ENCODE measurements at places on chromosomes 7 and 10.

DNA sequence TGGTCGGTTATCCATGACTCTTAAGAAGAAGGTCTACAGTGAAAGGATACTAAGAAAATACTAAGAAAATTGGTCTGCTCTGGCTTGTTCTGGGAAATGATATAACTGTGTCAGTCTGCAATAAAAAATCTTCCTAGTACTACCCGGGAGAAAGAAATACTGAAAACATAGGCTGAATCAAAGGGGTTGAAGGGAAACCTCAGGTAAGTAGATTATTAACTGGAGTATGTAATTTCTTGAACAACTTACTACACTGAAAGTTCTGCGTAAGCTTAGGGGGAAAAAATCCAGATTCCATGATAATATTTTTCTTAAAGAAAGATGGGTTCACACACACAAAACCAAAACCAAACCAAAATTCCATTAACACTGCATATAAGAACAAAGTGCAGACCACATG is 143.3 kb downstream of the KMT2E start:
- no peak for DNase-seq

DNA sequence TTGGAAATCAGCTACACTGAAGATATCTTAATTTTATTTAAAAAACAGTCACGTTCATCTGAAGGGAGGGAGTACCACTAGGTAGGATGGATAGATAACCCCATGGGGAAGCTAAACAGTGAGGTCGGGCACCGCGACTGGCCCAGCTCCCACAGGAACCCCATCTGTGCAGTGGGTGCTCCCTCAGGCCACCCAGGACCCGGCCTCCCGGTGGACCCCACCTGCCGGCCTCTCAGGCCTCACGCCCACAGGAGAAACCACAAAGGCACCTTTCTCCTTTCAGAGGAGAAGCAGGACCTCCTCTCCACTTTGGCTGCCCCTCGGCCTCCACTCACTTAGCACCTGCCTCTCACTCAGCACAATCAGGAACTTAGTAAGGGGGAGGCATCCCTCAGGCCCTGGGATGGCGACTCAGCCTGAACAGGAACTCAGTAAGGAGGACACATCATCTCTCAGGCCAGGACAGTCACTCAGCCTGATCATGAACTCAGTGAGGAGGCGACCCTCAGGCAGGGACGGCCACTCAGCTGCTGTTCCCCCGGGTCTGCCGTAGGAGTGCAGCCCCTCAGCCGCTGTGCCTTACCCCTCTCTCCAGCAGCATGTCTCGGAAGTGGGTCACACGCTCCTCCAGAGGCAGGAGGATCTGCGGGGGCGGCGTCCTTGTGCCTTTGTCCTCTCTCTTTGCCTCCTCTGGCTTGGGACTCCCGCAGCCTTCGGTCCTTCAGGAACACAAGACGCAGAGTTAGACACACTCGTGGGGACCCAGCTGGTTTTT is 195.1 kb downstream of the TCERG1L start:
- DNase-seq: no peak

DNA sequence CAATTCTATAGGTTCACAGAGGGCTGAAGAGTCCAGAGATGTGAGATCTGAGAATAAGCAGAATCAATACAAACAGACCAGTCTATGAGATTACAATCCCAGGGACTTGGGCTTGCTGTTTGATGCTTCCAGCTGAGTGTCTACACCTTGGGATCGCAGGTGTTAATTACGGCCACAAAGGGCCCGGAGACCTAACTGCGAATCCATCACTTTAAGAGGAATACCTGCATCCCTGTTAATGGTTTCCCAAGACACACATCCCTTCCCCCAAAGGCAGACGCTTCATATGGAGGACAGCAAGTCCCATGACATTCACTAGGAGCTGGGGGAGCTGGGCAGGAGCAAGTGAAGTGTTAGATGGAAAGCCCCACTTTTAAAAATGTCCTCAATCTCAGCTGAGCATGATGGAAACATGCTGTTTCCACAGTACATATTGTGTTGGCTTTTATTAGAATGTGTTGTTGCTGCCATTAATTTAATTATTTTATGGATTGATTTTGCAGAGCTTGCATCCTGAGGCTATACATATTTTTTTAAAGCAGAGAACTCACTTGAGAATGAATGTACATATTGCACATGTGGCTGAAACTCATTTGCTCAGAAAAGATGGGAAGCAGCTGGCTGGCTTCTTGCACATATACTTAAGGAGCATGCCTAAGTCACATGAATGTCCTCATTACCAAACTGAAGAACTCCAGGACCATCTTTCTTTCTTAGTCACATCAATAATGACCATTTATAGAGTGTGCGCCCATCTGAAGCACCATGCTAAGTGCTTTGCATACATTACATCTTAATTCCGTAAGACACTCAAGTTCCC is 151.3 kb downstream of the NEBL start:
- DNase-seq: no peak

DNA sequence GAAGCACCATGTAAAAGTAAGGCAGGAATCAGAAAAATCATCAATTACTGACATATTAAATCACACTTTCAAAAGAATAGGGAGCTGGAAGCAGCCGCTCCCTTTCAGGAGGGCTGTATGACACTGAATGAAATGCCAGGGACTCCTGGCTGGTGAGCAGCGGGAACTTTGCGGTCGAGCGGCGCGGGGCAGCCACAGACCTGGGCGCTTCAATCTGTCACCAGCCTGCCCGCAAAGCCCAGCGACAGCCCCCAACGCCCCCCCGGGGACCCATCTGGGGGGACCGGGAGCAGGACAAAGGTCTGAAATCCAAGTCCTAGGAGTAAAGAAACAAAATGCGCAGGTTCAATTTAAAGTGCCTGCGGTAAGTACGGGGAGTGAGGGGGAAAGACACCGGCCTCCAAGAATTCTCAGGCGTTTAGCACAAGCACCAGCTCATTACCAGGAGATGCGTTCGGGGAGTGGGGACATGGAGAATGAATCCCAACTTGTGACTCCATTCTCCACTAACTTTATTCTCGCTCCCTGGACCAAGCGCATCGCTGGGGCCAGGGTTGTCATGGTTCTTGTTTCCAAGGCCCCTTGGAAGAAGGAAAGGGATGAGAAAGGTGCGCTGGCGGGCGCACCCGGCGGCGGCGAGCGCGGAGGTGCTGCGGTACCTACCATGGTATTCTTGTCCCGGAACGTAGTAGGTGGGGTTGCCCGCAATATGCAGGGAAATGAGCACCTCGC is 824 bp downstream of the RELN start:
- no peak for DNase-seq

DNA sequence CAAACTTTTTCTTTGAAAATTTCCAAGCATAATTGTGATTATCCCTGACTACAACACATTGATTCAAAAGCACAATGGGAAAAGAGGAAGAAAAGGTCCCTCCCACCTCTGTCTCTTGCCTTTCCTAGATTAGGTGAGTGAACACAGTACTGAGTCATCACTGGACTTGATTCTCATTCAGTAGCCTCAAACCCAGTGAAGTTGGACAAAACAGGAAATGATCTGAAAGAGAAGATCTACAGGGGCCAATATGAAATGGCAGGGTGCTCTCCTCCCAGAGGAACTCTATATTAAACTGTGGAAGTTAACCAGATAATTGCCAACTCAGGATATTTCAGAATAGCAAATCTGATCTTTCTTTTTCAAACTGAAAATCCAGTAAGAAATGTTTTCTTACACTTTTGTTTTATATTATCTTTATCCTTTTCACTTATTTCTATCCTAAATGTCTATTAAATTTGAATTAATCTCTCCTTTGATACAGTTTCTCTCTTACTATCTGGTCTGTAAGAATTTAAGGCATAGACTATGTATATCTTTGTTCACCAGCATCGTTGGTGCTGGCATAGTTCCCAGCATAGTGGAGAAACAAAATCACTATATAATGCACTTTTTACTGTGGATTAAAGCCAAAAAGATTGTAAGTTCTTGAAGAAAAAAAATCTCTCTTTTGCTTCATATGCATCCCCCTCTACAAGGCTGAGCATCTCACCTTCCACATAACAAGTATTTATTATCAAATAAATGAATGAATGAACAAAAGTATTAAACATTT is 41.4 kb upstream of the IKZF1 start:
- DNase-seq: no peak

GRCh38 chr7:155259866-155260497 is 37.7 kb upstream of the INSIG1 start:
- DNase-seq: no peak

- DNase-seq: no peak
Observed at GRCh38 chr10:132143162-132143561, 43.6 kb upstream of the DPYSL4 start.

- DNase-seq: no peak
Observed at GRCh38 chr10:24469993-24470392, 253.7 kb downstream of the ARHGAP21 start.

DNA sequence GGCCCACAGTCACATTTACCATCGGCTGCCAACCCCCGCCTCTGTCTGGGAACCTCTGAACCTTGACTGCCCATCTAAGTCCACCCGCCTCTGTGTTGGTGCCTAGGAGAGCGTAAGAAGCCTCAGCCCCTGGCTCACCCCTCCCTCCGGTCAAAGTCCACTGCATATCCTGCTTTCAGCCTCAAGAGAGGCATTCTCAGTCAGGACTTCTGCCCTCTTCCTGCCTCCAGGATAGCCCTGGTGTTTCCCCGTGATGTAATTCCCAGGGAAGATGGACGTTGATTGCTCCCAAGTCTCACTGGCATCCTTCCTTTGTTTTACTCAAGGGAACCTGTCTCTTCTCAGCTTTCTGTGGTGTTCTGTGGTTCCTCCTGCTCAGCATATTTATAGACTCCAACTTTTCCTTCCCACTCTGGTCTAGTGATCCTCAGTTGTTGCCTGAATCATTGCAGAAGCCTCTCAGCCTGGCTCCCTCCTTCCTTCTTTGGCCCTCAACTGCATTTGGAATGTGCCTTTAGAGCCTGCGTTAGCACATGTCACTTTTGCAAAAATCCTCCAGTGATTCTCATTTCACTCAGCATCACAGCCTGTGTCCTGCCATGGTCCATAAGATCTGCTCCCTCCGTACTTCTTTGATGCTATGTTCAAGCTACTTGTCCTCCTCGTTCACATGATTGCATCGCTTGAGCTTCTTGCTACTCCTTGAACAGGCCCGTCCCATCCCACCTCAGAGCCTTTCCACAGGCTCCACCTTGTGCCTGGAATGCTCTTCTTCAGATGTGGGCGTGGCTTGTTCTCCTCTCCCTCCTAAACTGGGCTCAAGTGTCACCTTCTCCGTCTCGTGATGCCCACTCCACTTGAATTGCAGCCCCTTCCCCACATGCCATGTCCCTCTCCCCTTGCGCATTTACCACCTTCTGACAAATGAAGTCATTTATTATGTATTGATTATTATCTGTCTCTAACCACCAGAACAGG is 124.2 kb downstream of the PLPP4 start:
- DNase-seq: no peak

DNA sequence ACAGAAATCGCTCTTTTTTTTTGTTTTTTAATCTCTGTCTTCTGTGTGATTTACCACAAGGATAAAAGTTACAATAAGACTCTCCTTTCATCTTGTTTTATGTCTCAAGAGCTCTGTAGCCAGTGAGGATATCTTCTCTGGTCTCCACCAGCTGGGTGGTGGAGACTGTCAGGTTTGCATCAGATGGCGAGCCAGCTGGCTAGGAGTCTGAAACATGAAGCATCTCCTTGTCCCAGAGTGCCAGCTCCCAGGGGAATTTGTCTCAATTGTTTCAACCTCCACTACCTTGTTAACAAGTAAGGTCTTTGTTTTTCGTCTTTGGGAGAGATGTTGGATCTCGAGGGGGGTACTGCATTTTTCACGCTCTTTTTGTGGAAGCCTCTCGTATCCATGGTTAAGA is 47.3 kb downstream of the FRMPD2 start:
- no peak for DNase-seq

GRCh38 chr10:34889004-34889869 is 74.1 kb upstream of the PARD3 start:
- DNase-seq: no peak

DNA sequence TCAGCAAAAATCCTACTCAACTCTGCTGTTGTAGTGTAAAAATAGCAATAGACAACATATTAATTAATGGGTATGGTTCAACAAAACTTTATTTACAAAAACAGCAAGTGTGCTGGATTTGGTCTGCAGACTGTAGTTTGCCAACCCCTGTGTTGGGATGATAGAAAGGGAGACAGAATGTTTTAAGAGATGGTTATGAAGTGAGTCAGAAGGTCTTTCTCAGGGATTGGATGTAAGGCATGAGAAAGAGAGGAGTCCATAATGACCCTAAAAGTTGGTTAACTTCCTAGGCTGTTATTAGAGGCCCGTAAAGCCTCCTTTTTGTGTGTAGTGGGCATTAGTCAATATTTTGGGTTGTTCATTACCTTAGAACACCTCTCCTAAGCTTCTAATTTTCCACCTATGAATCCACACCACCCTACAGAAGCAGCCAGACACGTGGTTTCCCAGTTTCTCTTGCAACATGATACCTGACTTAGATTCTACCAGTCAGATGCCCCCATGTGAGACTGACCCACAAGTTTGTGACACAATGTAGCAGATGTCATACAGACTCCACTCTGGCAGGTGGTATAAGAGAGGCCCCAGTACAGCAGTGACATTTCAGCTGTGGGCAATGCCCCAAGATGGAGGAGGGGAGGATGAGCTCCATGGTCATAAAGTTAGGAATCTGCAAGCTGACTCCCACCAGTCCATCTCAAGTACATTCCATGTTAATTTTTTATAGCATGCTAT is 1015.6 kb downstream of the KCNMA1 start:
- no peak for DNase-seq

GRCh38 chr10:95429639-95430038 is 131.5 kb downstream of the SORBS1 start:
- DNase-seq: no peak

GRCh38 chr10:131974034-131974817 is 7.5 kb downstream of the BNIP3 start:
- no peak for DNase-seq

DNA sequence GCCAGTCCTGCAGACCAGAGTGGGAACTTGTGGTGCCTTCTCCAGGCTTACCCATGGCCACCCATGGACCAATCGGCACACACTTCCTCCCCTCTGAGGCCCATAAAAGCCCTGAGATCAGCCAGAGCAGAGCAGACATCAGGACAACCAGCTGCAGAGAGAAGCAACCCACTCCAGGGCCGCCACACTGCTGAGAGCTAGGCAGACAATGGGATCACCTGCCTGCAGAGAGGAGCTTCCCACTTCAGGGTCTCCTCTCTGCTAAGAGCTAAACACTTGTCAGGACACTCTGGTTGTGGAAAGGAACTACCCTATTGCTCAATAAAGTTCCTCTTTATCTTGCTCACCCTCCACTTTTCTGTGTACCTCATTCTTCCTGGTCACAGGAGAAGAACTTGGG is 34.0 kb downstream of the C7orf25 start:
- no peak for DNase-seq

DNA sequence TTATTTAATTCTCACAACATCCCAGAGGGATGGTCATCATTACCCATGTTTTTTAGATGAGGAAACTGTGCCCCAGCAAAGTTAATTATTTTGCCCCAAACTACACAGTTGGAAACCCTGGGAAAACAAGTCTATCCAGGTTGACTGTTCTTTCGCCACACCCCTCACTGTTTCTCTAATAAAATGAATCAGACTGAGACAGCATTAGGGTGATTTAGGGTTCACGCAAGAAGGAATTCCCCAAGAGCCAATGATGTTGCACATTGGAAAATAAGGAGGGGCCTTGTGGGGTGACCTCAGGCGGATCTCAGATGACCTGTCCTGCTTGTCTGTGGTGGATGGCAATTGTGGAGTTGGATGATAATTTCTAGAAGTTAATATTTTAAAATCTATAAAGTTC is 135.7 kb upstream of the TBX20 start:
- no peak for DNase-seq
